Vagina (tissue), 2 donors: ENCODE measurements at places on chromosomes 6 and 20.

DNA sequence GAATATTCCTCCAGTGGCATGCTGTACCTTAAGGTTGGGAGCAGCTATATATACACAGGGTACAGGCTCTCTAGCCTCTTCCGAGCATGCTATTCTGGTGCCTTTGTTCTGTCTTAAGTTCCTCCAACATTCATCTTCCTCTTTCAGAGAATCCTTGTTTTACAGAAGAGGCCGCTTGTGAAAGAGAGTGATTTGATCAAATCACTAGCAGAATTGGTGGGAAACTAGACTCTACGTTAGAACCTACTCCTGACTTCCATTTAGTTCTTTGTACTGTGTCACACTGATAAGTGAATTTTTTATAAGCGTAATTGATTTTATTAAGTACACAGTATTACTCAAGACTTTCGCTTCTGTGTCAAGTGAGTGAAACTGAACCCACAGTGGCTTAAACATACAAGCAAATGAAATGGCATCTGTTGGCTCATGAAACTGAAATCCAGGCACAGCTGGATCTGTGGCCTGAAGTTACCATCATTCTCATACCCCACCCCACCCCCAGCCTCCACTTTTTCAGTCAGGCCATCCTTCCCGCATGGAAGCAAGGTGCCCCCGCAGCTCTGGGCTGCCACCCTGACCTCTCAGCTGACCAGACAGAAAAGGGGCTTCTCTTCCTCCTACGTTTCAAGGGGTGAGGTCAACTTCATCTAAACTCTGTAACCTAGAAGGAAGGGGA lies 102.3 kb downstream of the RPP40 start:
- DNase-seq, result no peak

DNA sequence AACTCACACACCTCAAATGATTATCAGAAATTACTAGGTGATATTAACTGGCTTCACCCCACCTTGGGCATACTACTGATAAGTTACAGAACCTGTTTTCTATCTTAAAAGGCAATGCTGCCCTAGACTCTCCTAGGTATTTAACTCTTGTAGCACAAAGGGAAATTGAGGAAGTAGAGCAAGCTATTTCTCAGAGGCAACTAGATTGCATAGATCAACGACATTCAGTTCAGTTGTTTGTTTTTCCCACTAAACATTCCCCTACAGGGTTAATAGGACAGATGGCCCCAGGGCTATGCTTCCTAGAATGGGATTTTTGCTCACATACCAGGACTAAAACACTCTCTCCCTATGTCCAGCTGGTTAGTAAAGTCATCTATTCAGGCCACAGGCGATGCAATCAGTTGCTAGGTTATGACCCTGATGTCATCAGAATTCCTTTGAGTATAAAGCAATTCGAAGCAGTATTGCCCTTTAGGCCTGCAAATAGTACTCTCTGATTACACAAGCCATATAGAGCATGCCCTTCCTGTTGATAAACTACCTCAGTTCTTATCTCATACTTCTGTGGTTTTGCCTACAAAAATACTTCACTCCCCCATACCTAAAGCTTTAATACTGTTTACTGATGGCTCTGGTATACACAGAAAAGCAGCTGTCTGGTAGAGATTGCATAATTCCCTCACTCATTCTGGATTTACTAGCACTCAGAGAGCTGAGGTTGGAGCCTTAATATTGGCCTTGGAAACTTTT lies 67.4 kb upstream of the ASCC3 start:
- DNase-seq, result no peak

DNA sequence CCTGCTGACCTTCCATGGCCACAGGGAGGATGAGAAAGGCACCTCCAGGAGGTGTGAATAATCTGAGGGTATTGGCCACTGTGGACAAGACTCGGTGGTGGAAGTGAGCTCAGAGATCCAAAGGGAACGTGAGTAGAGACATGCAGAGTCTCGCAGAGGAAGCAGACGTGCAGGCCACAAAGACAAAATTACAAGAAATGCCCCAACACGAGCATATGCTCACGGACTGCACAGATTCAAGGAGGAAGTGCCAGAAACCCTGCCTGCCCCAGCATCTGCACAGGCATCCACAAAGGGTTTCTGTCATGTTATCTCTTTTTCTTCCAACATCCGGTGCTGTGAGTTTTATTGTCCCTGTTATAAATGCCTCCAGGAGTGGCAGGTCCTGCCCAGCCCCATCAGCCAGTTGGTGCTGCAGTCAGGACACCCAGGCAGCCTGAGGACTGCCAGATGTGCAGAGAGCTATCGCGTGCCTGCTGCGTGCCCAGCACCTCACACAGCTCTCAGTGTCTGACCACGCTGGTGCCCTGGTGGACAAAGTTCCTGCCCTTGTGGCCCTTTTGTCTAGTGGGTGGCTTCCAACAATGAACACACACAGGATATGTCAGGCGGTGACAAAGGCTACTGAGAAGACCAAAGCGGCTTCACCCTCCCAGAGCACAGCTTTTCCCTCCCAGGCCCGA lies 34.0 kb upstream of the FANCE start:
- DNase-seq, result no peak

DNA sequence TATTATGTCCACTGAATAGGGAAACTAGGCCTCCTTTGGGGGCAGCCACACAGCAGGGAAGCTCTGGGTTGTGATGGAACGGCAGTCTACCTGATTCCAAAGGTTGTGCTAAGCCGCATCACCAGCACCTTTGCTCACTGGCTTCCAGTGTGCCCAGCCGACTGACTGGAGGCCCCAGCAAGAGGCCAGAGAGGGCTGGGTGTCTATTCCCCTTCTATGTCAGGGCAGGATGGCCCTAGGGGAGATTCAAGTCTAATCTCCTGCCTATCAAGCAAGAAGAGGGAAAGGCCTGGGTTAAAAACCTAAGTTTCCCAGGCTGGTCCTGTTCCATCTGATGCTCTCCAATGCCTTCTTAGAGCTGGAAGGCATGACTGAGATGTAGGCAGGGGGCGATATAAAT lies 53.6 kb downstream of the JPH2 start:
- DNase-seq, result no peak

DNA sequence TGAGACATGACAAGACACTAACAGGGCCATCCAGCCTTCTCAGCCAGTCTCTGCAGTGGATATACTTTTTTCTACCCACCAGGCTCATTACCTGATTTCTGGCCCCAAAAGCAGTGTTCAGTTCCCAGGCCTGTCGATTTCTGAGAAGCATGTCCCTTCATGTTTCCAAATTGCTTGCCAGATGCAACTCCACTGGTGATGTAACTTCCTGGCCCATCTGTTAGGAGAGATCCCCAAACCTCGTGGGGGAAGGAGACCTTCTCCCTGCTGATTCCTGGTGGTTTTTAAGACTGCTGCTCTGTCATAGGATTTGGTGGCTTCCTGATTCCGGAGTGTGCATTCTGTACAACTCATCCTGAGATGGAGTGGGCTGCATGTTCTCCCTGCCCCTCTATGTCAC lies 31.6 kb upstream of the MRPS10 start:
- no peak for DNase-seq

- no peak for DNase-seq
Observed at GRCh38 chr6:21741221-21742109, 147.9 kb downstream of the SOX4 start.

- DNase-seq, result no peak
Observed at GRCh38 chr6:149483849-149484655, 762 bp downstream of the ZC3H12D start.

GRCh38 chr20:49616154-49617007 lies 48.4 kb upstream of the PTGIS start:
- no peak for DNase-seq

DNA sequence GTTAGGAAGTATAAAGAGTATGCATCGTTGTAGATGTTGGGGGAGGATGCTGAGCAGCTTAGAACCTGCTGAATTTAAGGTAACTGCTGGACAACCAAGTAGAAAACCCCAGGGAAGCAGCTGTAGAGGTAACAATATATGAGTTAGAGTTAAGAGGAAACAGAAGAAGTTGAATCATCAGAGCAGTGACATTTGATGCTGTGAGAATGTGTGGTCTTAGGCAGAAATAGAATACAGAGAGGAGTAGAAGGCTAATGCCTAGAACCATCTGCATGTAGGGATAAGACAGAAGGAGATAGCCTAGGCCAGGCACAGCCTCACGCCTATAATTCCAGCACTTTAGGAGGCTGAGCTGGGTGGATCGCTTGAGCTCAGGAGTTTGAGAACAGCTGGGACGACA lies 22.6 kb upstream of the DYNLRB1 start:
- no peak for DNase-seq

- no peak for DNase-seq
Observed at GRCh38 chr6:150635906-150636514, 36.3 kb downstream of the PLEKHG1 start.

DNA sequence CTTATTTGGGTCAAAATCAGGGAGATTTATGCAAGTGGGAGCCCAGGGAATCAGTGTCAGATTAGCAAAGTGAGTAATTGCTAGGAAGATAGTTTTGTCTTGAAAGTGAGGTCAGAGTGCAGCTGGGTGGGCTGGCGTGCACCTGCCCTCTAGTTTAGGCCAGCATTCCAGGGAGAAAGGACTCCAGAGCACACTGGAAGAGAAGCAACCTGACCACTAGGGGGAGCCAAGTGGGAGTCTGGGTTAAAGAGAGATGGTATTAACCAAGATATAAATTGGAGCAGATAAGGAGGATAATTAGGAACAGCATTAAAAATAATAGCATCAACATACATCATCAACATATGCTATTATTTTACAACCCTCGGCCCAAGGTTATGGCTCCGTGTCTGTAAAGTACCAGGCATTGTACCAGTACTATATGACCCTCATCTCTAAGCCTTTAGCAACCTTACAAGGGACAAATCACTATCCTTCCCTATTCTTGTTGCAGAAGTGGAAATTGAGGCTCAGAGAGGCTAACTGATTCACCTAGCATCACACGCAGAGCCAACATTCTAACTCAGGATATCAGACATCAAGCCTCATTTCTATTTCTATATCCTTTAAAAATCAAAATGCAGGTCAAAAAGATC lies 57.8 kb downstream of the SLC2A10 start:
- DNase-seq, result no peak

DNA sequence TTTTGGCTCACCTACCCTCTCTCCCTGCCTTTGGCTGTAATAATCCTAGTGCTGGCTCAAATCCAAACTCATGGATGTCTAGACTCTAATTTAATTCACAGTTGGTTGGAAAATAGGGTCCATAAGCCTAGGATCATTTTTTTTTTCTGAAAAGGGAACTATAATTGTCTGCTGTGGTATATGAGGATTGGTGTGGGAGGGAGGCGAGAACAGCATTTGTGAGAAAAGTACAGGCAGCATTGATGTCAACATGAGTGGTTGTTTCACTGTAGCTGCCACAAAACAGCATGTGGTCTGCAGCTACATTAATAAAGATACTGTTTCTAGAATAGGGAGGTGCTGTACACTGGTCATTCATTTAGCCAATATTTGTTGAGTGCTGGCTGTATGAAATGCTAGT lies 18.6 kb upstream of the POLR1H start:
- no peak for DNase-seq

- no peak for DNase-seq
Observed at GRCh38 chr6:45702849-45703739, 312.6 kb downstream of the CLIC5 start.

DNA sequence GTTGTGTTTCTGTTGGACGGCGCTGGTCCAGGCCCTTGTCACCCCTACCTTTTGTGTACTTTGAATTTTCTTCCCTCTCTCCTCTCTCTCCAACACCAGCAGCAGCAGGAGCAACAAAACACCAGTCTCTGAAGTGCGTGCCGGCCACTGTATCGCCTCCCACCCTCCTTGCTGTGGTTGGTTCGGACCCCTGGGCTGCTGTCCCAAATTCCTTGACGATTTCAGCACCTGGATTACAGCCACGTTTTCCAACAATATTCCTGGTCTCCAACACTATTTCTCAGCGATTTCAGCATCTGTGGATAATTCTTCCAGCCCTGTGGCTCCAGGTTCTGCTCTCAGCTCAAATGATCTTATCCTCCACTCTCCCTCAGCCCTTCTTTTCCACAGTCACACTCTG lies 11.8 kb downstream of the MAS1 start:
- no peak for DNase-seq

DNA sequence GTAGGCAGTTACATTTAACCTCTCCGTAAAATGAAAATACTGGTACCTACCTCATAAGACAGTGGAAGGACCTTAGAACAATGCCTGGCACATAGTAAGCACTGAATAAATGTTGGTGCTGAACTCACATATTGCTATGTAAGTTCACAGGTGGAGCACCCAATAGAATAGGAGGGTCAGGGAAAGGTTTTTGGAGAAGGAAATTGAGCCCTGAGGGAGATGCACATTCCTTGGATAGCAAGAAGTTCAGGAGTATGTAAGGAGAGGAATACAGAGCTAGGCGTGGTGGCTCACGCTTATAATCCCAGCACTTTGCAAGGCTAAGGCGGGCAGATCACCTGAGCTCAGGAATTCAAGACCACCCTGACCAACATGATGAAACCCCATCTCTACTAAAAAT lies 7.0 kb downstream of the UBE2C start:
- DNase-seq, result no peak

- no peak for DNase-seq
Observed at GRCh38 chr6:135819665-135820064, 31.8 kb upstream of the PDE7B start.

DNA sequence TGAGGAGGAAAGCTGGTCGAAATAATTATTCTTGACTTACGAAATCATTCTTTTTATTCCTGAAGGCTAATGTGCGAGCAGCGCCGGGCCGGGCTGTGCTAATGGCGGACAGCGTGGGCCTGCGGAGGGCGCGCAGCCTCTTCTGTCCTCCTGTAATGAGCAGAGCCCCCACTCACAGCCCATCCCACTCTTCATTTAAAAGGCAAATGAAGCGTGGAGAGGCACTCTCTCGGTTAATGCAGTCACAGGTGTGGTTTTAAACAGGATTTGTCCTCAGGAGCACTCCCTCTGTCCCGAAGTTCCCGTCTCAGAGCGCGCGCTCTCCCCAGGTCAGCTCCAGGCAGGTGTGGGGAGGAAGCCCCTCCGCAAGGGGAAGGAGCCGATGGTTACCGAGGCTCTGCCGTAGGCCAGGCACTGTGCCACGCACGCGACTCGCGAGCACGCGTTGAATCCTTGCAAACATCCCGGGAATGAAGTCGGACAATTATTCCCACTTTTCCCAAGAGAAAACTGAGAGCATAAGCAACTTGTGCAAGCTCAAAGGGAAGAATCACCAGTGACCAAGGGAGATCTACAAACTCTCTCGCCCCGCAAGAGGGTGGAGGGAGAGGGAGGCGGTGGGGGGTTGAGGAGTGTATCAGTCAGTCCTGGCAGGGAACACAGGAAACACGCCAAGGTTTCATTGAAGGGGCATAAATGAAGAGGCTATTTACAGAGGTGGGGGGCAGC lies 35.5 kb upstream of the ZFAND3 start:
- no peak for DNase-seq

GRCh38 chr6:37103169-37104039 lies 66.5 kb upstream of the PIM1 start:
- DNase-seq, result no peak
